ENCODE measurements at places on chromosomes 3 and 15. TPM values are rescaled to one million over a fixed set of nuclear protein-coding genes. Genes with fewer than 3 reads are reported as not detected.

The TM4SF18 gene
- 1.4 TPM for total RNA-seq

DNA sequence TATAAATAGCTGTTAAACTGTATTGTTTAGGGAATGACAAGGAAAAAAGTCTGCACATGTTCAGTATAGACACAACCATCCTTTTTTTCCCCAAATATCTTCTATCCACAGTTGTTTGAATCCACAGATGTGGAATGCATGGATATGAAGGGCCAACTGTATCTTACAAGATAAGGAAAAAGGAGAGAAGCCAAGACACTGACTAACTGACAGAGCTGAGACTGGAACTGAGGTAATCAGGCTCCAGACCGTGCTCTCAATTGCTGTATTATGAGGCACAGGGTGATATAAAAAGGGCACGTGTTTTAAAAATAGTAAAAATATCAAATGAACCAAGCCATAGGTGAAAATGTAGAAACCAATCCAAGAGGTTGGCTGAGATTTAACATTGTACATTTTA is 49.0 kb downstream of the DHX36 start:
- DNase-seq = no peak

GRCh38 chr3:122941228-122942206 is 86.0 kb downstream of the SEMA5B start:
- no peak for DNase-seq

DNA sequence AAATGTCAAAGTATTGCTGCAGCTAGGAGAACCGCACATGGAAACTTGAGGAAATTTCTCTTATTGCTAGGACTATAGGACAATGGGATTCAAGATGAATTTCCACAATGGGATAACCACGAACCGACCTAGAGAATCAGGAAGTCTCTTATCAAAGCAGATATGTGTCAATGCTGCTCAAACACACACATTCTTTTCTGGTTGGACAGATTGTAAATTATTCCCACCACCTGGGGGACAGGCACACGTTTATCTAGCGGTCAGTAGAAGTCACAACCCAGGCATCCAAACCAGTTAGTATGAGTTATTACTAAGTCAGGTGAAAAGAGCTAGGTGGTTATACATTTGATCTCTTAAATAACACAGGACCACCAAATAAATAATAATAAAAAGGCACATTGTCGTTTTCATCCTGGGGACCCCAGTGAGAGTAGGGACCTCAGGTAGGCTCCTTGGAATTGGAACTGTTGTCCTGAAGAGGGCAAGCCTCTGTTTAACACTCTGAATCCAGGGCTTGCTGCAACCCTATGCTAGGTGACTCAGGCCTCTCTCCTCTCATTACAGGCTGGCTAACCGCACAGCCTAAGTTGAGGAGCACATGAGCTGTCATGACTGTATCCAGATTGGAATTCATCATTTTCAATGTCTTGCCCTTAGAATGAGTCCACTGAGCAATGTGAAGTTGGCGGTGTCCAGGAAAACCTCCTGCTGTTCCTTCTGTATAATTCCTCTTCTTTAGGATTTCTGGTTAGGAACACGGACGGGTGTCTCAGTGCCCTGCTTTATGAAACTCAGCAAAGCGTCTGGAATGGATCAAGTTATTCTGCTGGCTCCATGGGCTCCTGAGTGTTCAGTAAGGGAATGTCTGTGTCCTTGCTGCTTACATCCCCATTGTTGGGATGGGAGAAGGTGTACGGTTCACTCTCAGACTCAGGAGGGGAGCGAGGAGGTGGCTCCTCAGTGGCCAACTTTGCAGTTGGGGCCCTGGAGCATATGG is 59.0 kb downstream of the CLEC3B start:
- DNase-seq = no peak

- no peak for DNase-seq
Observed at GRCh38 chr15:41115652-41116115, 396 bp downstream of the INO80 start.

GRCh38 chr15:34760909-34761308 is 6.1 kb upstream of the GJD2 start:
- no peak for DNase-seq

DNA sequence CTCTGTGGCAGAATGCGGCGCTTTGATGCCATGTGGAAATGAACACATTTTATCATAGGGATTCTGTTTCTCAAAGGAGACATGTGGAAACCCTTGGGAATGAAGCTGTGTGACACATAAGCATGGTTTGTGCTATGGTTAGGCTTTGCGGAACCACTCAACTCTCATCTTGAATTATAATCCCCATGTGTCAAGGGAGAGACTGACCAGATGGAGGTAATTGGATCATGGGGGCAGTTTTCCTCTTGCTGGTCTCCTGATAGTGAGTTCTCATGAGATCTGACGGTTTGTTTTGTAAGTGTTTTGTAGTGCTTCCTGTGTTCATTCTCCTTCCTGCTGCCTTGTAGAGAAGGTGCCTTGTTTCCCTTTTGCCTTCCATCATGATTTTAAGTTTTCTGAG is 1109.2 kb upstream of the ALCAM start:
- DNase-seq = no peak

DNA sequence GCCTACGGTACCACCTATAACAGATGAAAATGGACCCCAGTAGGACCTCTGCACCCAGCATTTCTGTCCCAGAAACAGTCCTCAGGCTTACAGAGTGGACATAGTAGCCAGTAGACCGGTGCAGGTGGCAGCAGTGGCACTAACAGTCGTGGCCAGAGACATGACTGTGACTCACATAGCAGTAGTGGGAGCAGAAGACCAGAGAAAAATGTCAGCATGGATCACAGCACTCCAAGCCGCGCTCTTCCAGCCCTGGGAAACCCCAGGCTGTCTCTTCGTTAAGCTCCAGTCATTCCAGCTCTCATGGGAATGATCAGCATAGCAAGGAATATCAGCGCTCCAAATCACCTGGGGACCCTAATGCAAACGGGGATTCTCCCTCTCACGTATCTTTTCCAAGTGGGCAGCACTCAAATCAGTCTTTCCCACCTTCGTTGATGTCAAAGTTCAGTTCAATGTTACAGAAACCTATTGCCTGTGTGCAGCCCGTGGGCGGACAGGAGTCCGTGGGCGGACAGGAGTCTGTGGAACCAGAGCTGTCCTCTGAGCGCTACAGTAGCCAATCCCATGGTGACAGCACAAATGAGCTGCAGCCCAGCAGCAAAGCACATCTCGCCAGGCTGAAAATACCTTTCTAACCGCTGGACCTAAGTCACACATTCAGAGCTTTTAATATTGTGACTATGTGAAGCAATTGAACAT is 10.5 kb downstream of the BFSP2 start:
- no peak for DNase-seq
